ENCODE measurements at places on chromosomes 1 and 21.

DNA sequence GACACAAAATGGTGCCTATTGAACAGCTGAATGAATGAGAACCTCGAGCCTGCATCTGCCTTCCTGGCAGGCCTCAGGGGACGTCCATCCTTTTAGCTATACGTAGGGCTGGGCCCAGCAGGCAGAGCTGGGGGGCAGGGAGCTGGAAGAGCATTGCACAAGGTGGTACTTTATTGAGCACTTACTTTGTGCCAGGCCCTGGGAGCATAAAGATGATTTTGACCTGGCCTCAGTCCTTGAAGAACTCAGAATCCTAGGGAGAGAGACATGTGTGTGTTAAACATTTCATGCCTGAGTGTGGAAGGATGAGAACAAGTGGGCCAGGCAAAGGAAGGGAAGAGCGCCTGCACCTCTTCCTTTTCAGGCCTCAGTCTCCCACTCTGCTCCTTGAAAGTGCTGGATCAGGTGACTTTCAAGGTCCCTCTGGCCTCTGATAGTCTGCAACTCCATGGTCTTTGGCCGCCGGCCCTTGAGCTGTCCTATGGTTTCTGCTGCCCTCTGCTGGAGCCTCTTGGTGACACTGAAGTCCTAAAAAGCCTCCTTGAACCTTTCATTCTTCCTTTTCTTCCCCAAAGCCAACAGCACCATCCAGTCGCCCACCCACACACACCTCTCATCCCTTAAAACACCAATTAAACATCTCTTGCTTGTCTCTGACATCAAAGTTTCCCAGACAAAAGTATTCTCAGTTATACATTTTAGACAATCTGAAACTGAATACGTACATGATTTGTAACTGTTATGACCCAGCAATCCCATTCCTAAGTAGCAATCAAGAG lies 3.5 kb upstream of the PEAR1 start:
- DNase-seq = peak; percentile 14

DNA sequence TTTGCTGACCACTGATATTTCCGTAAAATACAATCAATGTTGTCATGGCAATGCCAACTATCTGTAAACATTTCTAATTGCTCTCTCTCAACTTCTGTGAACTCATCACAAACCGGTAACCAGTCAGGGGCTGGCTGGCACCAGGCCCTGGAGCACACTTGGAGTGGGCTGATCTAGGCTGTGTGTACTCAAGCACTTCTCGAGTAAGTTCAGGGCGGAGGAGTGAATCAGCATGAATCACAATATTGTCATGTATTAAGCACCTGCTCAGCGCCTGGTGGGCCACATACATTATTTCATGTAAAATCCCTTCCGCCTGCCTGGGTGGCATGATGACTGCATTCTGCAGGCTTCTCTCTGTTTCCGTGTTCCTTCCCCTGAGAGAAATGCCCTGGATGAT lies 212.4 kb downstream of the FOXD2 start:
- no peak for DNase-seq

- no peak for DNase-seq
Measured at GRCh38 chr1:228349701-228350171, 56.9 kb downstream of the TRIM11 start.

DNA sequence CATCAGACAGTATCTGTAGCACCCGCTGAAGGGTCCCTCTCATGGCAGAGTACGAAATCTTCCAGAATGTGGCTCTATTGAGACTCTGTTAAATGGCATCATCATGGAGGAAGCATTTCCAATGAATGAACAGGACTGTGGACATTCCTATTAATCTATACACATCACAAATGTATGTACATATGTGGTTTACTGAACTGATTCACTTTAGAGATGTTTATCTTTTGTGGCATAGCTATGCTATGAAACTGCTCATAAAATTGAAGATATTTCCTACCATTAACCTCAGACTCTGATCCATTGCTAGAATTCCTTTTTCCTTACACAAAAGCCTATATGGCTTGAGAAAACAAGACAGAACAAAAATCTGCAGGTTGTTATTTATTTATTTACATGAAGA lies 259.6 kb upstream of the RRP15 start:
- DNase-seq = no peak

DNA sequence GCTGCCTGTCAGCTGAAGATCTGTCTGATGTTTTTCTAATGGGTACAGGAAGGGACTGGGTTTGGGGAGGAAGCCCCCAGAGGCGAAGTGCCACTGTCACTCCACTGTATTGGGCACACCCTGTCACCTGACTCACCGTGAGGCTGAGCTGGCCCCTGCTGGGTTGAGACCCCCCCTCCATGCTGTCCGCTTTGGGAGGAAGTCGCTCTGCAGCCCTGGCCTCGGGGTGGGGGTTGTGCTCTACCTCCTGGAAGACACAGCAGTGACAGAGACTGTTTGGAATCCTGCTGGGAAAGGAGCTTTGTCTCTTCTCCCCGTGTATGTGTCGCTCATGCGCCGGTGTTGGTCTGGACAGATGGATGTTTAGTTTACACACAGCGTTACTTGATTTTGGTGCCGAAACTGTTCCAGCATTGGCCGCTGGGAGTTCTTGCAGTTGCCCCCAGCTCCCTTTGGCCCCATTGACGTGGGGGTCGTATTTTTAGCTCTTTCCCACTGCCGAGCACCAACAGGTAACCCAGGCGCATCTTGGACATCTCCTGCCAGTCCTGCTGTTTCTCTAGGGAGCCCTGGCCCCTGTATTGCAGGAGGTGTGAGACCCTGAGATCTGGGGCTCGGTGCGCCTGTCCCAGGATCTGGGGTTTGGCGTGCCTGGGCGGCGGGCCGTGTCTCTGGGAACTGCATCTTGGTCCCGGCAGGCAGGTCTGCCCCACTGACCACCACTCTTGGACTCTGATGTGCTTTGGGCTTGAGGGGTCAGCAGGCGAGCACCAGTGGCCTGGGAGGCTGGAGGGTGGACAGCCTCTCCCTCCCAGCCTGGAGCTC lies 30.3 kb downstream of the SLX9 start:
- no peak for DNase-seq

DNA sequence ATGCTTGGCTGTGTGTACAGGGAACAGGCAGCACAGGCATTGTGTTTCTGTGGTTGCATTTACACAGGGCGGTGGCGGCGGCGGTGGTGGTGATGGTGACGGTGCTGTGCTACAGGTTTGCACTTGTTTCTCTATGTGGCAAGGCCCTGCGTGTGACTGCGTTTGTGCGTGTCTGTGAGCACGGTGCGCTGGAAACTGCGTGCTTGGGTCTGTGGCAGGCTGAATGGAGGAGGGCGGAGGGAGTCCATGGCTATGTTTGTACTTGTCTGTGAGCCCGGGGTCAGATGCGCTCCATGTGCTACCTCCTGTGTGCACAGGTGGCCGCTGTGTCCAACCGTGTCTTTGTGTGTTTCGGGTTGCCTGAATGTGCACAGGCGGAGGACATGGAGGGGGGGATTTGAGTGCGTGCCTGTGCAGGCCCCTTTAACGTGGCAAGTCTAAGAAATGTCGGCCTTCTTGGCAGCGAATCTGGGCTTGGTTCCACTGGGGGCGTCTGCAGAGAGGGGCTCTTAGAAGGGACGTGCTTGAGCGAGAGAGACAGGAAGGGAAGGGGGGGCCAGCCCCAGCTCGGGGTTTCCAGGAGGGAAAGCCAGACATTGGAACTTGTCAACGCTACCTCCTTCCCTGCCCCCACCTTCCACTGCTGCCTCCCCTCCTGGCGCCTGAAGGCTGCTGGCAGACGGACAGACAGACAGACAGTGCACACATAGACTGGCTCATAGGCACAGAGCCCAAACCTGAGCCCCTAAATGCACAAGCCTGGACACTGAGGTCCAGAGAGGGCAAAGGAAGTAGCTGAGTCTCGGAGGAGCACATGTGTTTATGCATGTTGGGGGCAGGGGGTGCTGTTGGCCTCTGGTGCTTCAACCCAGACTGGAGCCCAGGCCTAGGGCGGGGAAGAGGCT lies 32.7 kb upstream of the WASF2 start:
- DNase-seq = peak; percentile 35

- DNase-seq = no peak
Measured at GRCh38 chr1:15709226-15709625, 25.1 kb downstream of the PLEKHM2 start.

DNA sequence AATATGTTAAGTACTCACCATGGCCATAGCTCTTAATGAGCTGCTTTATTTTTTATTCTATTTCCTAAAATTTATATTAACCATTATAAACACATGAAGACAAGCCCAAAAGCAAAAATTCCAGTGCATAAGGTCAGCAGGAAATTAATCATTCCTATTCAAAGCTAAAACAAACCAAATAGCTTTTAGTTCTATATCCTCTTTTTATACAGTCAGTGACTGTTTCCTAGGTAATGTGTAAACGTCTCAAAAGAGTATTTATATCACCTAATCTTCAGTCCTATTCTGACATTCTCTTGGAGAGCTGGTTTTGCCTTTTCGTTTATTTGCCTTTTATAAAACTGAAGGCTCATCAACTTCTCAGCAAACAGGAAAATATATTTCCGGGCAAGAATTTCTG lies 4.2 kb downstream of the GOLPH3L start:
- no peak for DNase-seq

GRCh38 chr1:64790832-64791487 lies 46.1 kb downstream of the RAVER2 start:
- DNase-seq = no peak

- DNase-seq = no peak
Measured at GRCh38 chr1:51238034-51238403, 1.9 kb downstream of the RNF11 start.

DNA sequence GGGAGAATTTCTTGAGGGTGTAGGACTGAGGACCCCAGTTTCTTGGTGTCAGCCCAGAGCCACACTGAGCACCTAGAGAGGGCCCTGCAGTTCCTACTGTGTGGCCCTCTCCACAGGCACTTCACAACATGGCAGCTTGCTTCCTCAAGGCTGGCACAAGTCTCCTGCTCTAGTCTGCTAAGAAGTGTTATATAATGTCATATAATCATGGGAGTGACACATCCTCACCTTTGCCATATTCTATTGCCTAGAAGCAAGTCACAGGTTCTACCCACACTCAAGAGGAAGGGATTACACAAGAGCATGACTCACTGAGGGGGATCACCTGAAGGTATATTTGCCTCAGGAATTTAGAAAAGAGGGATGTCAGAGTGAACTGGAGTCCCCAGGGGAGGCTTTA lies 5.5 kb upstream of the SNX27 start:
- DNase-seq = no peak

- no peak for DNase-seq
Measured at GRCh38 chr1:68107771-68108170, 57.3 kb upstream of the DIRAS3 start.

DNA sequence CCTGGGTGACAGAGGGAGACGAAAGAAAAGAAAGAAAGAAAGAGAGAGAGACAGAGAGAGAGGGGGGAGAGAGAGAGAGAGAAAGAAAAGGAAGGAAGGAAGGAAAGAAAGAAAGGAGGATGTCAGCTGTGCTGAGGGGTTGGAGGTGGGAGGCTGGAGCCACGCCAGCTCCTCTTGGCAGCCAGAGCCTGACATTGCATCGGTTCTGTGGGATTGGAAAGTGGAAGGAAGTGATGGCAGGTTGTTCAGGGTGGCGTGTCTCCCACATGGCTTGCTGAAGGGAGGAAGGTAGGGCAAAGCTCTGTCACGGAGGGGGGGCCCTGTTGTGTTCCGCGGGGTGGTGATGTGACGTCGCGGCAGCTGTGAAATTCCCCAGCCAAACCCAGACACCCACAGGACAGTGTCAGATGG lies 30.7 kb downstream of the EIF2D start:
- no peak for DNase-seq

GRCh38 chr1:34829250-34829649 lies 30.3 kb downstream of the SMIM12 start:
- DNase-seq = no peak

DNA sequence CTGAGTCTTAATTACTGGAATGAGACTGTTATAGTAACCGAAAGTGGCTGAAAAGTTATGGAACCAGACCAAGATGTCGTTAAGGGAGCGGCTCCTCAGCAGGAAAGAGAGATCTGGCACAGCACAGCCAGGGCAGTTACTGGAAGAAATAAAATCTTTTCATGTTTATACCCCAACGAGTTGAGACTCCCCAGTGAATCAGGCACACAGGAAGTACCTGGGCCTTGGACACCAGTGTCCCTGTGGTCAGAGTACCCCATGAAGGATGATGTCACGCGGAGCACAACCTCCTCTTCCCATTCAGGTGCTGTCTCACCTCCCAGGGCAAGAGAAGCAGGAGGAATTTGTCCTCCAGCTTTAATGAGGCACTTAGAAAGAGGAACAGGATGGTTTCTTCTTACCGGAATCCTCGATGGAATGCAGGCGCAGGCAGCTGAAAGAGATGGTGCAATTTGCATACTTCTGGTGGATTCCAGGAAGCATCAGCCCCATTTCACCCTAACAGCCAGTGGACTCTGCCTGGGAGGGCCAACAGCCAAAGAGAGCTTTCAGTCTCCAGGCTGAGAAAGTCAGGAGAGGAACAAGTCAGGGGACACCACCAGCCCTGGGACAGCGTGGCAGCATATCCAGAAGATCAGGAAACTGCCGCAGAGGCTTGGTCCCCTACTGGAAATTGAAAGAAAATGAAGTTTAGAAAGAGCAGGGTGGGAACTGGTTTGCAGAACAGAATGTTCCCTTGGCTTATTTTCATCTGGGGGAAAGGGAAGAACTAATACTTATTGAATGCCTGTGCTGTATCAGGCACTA lies 35.9 kb upstream of the CTTNBP2NL start:
- no peak for DNase-seq

GRCh38 chr1:71657891-71658679 lies 577.2 kb upstream of the ZRANB2 start:
- DNase-seq = no peak

DNA sequence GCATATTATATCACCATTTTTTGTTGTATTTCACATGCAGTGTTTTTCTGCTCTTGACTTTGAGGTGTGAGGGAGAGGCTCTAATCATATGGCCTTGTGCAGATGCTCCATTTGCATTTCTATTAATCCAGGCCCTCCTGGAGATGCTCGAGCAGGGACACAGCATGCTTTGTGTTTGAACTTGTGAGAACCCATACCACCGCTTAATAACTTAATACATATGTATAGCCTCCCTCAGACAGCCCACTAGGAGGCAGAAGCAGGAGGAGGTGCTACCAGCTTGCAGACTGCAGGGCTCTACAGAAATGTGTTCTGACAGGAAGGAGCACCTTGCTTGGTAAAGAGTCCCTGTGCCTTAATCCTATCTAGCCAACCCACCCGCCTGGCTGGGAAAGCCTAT lies 155.2 kb downstream of the BARHL2 start:
- no peak for DNase-seq

All from activated CD4-positive, CD25-positive, alpha-beta regulatory T cell treated with anti-CD3 and anti-CD28 coated beads, Interleukin-2, amount 50 U/mL, for 16 hours (primary cell).